ENCODE measurements at places on chromosomes 5 and 9. TPM values are rescaled to one million over a fixed set of nuclear protein-coding genes. Genes with fewer than 3 reads are reported as not detected.

HAVCR2 gene
- total RNA-seq, result 37.9 TPM

- DNase-seq, result no peak
Observed at GRCh38 chr5:61362796-61363368, 30.8 kb downstream of the ZSWIM6 start.

GRCh38 chr5:96652769-96653454, 9.3 kb upstream of the CAST start:
- no peak for DNase-seq

- no peak for DNase-seq
Observed at GRCh38 chr9:70352356-70352755, 62.1 kb downstream of the KLF9 start.

- DNase-seq, result no peak
Observed at GRCh38 chr9:125332527-125332926, 70.9 kb downstream of the GAPVD1 start.

SLCO6A1 gene
- total RNA-seq, result not detected

- no peak for DNase-seq
Observed at GRCh38 chr5:106152569-106152968, 1518.2 kb downstream of the EFNA5 start.

- no peak for DNase-seq
Observed at GRCh38 chr5:133457439-133458355, 154.6 kb downstream of the FSTL4 start.

DNA sequence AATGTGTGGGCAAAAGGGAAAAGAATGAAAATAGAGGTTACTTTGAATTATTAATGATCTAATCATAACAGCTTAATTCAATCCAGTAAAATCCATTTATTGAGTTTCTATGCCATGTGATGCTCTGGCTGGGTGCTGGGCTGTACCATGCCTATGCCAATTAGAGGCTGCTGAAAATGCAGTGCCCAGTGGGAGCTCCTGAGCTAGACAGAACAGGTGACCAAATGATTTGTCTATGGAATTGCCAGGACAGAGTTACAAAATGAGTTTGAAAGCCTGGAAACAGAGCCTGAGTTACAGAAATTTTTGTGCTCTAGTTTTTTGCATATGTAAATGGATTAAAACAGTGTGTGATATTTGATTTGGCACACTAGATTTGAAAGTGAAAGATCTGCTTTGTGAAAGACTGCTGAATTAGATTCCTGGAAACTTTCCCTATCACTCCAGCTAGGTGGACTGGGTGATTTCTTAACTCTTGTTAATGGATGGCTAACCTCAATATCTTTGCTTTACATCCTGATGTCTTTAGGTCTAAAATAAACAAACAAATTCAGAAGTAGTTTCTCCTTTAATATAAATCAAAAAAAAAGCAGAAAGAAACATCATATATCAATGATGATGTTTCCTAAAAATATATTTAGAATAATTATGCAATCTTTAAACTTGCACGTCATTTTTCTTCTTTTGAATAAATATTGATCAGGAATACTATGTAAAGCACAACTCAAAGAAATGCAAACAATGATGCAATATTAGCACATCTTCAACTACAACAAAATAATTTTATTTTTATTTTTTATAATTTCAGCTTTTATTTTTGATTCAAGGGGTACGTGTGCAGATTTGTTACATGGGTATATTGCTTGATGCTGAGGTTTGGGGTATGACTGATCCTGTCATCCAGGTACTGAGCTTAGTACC, 194.8 kb upstream of the FBXL7 start:
- no peak for DNase-seq

TMEM161B gene
- total RNA-seq, result 8.5 TPM

GRCh38 chr5:28286566-28286965, 1248.2 kb upstream of the CDH9 start:
- DNase-seq, result no peak

PDCD1LG2 gene
- total RNA-seq, result 1.7 TPM

Measured in upper lobe of left lung (tissue), 6 donors.